ENCODE measurements at places on chromosomes 11 and 22.

GRCh38 chr11:23078289-23078971 lies 218.2 kb upstream of the CCDC179 start:
- no peak overlapping the region for H3K27ac ChIP-seq
- no peaks in the 10 kb centered on the region for H3K27me3 ChIP-seq
- no peak for DNase-seq
- H3K4me3 ChIP-seq, result no peak overlapping the region

DNA sequence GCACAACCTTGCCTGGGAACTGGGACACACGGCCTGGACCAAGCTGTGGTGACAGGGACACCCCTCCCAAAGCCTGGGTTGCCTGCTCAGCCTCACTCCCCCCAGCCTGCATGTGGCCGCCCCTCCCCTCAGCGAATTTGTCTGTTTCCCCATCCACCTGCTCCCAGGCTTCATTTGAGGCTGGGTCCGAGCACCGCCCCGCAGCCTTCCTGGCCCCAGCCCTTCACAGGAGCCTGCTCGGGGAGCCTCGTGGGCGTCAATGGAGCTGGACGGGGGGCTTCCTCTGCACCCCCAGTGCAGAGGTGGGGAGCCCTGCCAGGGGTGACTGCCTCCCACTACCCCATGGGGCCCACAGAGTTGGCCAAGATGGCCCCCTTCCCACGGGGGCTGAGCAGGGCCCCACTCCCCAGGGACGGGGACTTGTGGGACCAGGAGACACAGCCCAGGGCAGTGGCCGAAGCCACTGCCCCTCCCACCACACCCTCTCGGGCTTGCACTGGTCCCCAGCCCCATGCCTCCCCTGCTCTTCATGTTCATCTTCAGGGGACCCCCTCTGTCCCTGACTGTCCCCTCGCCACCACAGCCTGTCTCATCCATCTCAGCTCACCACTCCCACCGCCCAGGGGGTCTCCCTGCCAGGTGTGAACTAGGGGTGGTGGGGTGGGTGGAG lies 91.7 kb downstream of the WNT7B start:
- H3K27me3 ChIP-seq, result no peaks in the 10 kb centered on the region
- no peak for DNase-seq
- H3K4me3 ChIP-seq, result no peak overlapping the region
- no peaks in the 10 kb centered on the region for H3K36me3 ChIP-seq
- peaks cover 15% of the 10 kb centered on the region for H3K4me1 ChIP-seq

GRCh38 chr11:18608376-18608775 lies 8.8 kb downstream of the MISFA start:
- H3K27ac ChIP-seq, result no peak overlapping the region
- H3K4me3 ChIP-seq, result no peak overlapping the region
- H3K27me3 ChIP-seq, result no peaks in the 10 kb centered on the region
- peaks cover 13% of the 10 kb centered on the region for H3K36me3 ChIP-seq

GRCh38 chr11:86374069-86374468 lies 618 bp upstream of the CCDC81 start:
- H3K4me1 ChIP-seq, result peaks cover 14% of the 10 kb centered on the region
- no peak for DNase-seq
- no peaks in the 10 kb centered on the region for H3K36me3 ChIP-seq
- H3K27me3 ChIP-seq, result no peaks in the 10 kb centered on the region
- no peak overlapping the region for H3K27ac ChIP-seq
